ENCODE measurements at places on chromosomes 5 and 9.

DNA sequence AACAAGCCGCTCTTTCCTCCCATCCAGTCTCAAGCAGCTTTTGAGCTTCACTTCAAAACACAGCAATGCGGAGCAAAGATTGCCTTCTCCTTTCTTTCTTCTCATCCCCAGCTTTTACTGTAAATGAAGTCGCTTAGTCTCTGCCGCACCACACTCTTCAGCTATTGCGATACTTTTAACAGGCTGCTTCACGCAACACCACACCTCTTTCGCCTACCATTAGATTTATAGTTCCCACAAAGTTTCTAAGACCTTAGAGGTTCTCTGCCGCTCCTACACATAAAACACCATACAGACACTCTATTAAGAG lies 711 bp downstream of the PGGT1B start:
- DNase-seq: no peak

GRCh38 chr5:177222269-177222668 lies 81.2 kb downstream of the RAB24 start:
- DNase-seq: no peak

- no peak for DNase-seq
Measured at GRCh38 chr5:153632748-153633290, 142.3 kb downstream of the GRIA1 start.

DNA sequence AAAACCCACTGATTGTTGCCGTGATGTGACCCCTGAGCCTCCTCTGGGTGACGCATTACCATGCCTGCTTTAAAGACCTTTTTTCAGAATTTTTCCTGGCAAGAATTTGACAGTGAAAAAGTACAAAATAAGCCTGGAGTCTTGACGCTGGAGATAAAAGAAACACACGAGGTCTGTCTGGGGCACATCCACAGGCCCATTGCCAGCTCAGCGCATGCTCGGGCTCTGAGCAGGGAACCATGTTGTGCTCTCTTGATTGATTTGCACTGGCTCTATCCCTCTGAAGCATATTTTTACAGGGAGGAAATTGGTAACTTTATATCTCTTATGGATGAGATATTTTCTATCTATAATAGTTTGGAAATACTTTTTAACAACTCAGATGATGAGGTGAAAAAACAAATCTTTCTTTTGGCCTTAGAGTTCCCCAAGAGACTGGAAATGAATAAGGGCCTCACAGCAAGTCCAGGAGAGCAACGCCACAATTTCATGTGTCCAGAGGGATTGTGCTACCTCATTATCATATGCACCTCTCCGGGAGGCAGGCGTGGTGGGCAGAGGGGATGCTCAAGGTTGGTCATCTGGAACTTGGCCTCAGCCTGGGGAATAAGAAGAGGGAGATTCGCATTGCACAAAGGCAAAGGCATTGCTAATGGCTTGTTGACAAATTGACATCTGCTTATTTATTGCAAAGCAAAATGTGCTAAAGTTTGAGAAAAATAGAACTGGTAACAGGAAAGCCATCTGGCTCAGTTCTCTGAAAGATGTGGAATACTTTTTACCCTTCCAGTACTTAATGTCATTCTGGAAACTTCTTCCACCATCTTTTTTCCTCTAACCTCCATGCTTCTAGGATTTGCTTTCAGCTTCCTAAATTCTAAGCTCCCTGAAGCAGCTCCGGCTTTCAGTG lies 183.8 kb downstream of the PJA2 start:
- DNase-seq: no peak

GRCh38 chr5:72145348-72145747 lies 38.1 kb downstream of the MAP1B start:
- no peak for DNase-seq

DNA sequence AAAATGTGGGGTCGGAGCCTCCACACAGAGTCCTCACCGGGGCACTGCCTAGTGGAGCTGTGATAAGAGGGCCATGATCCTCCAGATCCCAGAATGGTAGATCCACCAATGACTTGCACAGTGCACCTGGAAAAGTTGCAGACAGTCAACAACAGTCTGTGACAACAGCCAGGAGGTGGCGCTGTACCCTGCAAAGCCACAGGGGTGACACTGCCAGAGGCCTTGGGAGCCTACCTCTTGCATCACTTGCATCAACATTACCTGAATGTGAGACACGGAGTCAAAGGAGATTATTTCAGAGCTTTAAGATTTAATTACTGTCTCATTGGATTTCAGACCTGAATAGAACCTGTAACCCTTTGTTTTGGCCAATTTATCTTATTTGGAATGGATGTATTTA lies 614.1 kb upstream of the CDH9 start:
- DNase-seq: no peak
